ENCODE measurements at places on chromosomes 2 and 18. TPM values are rescaled to one million over a fixed set of nuclear protein-coding genes. Genes with fewer than 3 reads are reported as not detected.

- DNase-seq, result no peak
Measured at GRCh38 chr2:819121-819520, 131.5 kb upstream of the SNTG2 start.

DNA sequence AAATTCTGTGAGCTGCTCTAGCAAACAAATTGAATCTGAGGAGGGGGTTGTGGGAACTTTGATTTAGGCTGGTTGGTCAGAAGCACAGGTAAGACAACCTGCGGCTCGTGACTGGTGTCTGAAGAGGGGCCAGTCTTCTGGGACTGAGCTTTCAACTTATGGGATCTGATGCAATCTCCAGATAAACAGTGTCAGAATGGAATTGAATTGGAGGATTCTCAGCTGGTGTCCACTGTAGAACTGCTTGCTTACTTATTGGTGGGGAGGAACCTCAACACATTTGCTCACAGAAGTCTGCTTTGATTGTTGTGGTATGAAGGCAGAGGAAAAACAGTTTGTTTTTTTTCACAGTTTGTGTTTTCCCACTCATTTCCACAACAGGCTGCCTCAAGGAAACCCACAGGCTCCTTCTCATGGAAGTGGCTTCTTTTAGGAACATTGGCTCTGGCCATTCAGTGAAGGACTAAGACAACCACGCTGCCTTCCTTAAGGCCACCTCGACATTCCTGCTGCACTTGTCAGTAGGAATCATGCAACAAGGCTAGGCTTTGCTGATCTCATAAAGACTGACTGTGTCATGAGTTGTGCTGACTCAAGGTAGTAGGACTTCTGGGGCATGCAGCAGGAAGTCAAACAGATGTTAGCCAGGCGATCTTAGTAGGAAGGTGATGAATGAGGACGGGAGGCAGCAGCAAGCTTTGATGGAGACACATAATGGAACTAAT, 104.7 kb downstream of the TSN start:
- no peak for DNase-seq

DNA sequence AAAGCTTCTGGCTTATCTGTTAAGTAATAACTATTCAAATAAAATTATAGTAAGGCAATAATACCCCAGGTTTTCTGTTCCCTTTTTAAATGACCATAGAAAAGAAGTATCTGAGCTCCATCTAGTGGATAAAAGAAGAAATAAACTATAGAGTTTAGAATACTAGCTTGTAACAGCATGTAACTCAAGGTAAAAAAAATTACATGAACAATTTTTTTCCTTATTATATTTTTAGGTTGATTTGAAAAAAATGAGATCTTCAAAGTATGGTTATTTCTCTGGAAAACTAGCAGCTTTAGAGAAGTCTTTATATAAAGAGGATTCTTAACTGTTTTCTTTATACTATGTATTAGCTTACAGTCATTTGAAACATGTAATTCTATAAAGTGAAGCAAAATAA, 58.1 kb downstream of the NCKAP1 start:
- DNase-seq, result peak; percentile 57

- DNase-seq, result no peak
Measured at GRCh38 chr2:96131813-96132745, 6.2 kb downstream of the ASTL start.

DNA sequence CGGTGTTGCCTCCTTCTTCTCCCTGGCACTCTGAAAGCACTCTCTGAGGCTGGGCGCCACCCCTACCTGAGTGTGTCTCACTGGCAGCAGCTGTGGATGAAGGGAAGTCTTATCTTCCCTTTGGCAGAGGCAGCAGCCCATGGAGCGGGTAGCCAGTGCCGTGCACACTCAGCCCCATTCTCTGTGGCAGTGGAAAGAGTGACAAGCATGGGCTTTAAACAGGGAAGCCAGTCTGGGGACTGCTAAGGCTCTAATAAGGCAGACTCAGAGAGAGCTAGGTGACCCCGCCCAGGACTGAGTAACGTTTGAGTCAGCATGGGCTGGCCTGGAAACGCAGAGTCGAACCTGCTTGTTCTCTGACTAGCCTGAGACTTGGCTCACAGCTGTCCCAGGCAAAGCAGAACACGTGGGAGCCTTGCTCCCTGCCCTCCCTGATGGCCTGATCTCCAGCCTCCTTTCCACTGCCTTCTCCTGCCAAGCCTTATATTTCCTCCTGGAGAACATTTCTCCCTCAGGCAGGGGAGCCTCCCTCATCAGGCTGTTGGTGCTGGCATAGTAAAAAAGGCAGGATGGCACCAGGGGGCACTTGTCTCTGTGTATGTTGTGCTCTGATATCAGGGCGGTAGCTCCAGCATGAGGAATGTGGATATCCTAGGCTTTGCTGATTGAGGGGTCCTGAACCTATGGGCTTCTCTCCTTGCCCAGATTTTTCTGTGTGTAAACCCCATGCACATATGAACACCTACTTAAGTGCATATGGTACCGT, 93.9 kb upstream of the LGALSL start:
- peak; percentile 69 for DNase-seq

GRCh38 chr18:28714498-28714897, 537.6 kb upstream of the CDH2 start:
- DNase-seq, result no peak

Gene STPG4
- total RNA-seq, result not detected

- DNase-seq, result peak; percentile 21
Measured at GRCh38 chr2:42342061-42342794, 18.8 kb downstream of the COX7A2L start.

DNA sequence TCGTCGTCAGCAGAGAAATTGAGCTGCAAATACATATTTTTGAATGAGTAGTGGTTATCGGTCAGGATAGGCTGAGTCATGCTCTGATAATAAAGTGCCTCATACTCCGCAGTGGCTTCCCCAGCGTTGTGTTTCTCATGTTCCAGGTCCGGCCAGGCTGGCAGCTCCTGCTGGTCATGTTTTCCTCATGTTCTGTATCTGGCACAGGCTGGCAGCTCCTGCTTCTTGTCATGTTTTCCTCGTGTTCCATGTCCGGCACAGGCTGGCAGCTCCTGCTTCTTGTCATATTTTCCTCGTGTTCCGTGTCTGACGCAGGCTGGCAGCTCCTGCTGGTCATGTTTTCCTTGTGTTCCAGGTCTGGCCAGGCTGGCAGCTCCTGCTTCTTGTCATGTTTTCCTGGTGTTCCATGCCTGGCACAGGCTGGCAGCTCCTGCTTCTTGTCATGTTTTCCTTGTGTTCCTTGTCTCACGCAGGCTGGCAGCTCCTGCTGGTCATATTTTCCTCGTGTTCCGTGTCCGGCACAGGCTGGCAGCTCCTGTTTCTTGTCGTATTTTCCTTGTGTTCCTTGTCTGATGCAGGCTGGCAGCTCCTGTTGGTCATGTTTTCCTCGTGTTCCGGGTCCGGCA, 148.9 kb downstream of the ATP9B start:
- DNase-seq, result peak; percentile 23

Gene RMND5A
- total RNA-seq, result 76.5 TPM

Gene RIOK3
- 93.3 TPM for total RNA-seq

Gene TMEM17
- 1.8 TPM for total RNA-seq

- no peak for DNase-seq
Measured at GRCh38 chr2:160221391-160222276, 21.6 kb upstream of the ITGB6 start.

DNA sequence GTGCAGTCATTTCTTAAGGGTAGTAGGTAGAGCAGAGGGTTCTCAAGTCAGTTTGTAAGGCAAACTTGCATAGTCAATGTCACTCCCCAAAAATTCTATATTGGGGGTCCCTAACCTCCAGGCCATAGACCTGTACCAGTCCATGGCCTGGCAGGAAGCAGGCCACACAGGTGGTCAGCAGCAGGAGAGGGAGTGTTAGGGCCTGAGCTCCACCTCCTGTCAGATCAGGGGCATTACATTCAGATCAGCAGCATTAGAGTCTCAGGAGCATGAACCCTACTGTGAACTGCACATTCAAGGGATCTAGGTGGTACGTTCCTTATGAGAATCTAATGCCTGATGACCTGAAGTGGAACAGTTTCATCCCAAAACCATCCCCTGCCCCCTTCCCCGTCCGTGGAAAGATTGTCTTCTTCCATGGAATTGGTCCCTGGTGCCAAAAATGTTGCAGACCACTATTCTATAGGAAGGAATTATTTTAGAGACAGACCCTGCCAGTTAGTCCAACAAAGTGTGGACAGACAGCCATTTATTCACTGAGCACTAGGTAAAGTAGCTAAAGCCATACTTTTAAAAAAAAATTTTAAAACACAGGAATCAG, 6.7 kb downstream of the COA5 start:
- peak; percentile 29 for DNase-seq

Gene MAP2
- 11.5 TPM for total RNA-seq

Data from tongue (tissue), 3 donors.